HT-29 (cell line): ENCODE measurements at places on chromosomes 2 and 18. TPM values are rescaled to one million over a fixed set of nuclear protein-coding genes. Genes with fewer than 3 reads are reported as not detected.

DNA sequence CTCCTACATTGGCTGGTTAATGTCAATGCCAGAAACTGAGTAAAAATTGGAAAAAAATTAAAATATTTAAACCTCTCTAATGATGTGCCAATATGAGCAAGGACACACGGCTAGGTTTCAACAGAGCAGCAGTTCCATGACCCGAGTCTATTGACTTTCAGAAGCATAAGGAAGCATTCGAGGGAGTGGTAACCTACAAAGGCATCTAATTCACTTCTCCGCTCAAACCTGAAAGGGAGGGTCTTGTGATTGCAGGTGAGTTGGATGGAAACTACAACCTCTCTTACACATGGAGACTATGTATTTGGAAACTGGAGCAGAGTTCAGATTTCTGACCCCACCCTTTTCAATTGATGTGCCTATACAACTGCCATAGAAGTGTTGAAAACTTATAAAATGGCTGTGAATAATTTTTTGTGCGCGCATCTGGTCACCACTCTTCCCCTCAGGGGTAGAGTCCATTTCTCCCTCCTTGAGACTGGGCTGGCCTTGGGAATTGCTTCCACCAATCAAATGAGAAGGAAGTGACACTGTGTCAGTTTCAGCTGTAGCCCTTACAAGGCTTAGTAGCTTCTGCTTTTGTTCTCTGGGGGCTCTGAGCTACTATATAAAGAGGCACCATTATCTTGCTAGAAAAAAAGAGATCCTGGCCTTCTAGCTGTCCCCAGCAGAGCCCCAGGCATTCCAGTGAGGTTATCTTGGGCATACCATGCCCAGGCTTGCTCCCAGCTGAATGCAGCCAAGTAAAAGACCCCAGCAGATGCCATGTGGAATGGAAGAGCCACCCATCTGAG is 278.0 kb downstream of the EPHA4 start:
- no peak for DNase-seq

SMAD2 gene
- 21.3 and 33.4 TPM in 2 replicates for total RNA-seq

- DNase-seq: no peak
These were observed 69.5 kb upstream of the HDAC4 start for GRCh38 chr2:239470151-239470900.

- no peak for DNase-seq
These were observed 177.9 kb upstream of the SLC14A2 start for GRCh38 chr18:45437366-45437765.

- DNase-seq: no peak
These were observed 3.2 kb downstream of the SNED1 start for GRCh38 chr2:241001413-241002274.

- DNase-seq: no peak
These were observed 130.0 kb upstream of the MC4R start for GRCh38 chr18:60502591-60502990.

DNA sequence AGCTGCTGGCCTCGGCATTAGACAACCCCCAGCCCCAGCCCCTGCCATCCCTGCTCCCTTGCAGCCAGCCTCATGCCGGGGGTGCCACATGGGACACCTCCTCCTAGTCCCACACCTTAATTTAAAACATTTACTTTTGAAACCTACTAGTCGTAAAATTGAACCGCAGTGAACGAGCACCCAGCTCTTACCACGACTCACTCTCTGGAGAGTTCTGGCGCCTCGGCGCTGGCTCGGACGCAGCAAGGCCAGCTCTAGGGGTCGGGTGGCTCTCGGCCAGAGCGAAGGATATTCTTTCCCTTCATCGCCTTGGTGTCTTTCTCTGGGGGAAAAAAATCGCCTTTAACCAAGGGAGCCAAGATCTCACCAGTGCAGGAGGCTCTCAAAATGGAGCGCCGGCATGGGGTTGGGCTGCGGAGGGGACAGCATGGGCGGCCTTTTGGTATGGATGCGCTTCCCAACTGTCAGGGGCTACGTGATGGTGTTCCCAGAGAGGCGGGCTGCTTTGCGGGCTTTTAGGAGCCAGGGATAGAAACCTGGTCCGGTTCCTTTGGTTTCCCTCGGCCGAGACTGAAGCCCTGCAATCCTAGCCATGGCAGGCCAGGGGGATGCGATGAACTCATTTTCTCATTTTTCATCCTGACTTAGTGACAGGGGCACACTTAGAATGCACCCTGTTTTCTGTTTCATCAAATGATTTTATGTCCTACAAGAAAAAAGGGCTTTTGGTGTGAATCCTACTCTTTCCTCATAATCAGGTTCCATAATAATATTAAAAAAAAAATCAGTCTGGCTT is 2.0 kb downstream of the HPCAL1 start:
- no peak for DNase-seq

DOK6 gene
- total RNA-seq: not detected in 2 replicates
